Naive thymus-derived CD8-positive, alpha-beta T cell (primary cell): ENCODE measurements at places on chromosomes 13 and 19.

DNA sequence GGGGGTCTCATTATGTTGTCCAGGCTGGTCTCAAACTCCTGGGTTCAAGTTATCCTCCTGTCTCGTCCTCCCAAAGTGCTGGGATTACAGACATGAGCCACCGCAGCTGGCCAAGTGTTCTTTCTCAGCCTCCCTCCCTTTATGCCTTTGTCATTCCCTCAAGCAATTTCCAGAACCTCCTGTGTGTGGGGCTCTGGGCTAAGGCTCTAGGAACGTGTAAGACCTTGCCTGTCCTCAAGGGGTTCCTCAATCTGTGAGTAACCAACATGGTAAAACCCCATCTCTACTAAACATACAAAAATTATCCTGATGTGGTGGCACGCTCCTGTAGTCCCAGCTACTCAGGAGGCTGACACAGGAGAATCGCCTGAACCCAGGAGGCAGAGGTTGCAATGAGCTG is 15.5 kb upstream of the SPACA4 start:
- no peak for DNase-seq

DNA sequence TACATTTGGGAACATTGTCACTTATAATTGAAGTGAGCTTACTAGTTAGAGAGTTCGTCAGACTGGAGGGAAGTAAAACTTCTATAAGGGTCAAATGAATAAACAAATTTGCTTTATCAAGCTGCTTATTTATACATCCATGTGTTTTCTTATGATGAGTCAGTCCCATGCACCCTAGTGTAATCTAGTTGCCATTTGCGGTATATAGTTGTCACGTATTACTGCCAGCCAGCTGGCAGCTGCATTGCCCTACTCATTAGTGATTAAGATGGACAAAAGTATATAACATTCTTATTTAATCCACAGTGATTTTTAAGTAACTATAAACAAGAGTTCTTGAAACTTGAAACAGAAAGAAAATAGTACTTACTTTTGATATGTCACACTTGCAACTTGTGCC is 182.4 kb downstream of the GPC6 start:
- DNase-seq: no peak

DNA sequence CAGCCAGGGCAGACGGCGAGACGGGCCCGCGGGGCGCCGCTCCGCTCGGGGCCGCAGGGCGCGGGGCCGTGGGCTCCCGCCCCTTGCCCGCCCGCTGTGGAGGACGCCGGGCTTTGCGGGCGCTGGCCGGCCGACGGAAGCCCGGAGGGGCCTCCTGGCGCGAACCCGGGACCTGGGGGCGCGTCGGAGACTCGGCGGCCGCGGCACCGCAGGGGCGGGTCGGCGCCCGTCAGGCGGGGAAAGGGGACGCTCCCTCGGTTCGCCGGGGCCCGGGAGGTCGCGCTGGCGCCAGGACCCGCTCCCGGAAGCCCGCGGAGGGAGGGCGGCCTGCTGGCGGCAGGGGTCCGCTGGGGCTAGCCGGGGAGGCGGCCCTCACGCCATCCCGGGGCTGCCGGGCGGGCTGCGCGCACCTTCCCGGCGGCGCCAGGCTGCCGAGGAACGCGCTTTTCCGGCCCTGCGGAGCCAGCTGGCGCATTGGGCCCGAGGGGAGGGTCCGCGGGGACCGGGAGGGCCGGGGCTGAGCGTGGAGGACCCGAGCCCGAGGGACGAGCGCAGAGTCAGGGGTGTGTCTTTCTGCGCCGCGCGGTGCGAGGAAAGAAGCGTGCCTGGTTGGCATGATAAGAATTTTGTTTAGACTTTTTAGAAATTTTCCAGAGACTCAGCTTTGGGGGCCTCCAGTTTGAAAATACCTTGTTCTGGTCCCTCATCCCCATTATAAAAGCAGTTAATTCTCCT is 511 bp downstream of the GARRE1 start:
- peak; percentile 38 for DNase-seq

DNA sequence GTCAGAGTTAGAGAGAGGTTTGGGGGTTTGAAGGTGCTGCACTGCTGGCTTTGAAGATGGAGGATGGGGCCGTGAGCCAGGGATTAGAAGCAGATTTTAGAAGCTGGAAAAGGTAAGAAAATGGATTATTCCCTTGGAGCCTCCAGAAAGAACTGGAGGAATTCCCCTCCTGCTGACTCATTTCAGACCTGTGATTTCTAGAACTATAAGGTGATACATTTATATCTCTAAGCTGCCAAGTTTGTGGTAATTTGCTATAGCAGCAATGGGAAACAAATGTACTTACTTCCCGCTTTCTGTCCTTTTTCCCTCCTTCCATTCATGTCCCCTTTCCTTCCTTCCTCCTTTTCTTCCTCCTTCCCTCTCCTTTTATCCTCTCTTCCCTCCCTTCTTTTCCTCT is 78.5 kb upstream of the PCDH8 start:
- no peak for DNase-seq

- DNase-seq: no peak
Observed at GRCh38 chr13:22482496-22483000, 698.2 kb upstream of the SGCG start.

GRCh38 chr13:44207476-44207875 is 166.1 kb upstream of the SERP2 start:
- DNase-seq: no peak

DNA sequence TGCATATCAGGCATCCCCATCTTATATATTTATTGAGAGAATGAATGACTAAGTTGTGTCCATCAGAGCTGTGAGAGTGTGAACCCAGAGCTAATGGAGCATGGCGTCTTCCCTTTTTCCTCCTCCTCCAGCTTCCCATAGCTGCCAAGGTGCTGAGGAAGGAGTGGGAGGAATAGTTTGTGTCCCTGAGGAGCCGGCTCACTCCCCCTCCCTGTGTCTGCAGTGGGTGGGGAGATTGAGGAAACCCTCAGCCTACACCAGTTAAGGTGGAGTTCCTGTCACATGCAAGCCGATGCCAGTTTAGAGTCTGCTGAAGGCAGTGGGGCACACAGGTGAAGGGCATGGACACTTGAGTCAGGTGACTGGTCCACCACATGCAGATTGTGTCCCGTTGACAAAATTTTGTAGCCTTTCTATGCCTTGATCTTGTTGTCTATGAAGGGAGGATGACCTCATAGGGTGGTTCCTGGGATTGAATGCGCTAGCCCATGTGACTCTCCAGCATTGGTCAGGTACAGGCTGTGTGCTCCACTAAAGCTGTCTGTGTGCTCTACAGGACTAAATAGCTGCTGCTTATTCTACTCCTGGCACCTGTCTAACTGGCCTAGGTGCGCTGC is 47.6 kb upstream of the GPI start:
- DNase-seq: peak; percentile 22

DNA sequence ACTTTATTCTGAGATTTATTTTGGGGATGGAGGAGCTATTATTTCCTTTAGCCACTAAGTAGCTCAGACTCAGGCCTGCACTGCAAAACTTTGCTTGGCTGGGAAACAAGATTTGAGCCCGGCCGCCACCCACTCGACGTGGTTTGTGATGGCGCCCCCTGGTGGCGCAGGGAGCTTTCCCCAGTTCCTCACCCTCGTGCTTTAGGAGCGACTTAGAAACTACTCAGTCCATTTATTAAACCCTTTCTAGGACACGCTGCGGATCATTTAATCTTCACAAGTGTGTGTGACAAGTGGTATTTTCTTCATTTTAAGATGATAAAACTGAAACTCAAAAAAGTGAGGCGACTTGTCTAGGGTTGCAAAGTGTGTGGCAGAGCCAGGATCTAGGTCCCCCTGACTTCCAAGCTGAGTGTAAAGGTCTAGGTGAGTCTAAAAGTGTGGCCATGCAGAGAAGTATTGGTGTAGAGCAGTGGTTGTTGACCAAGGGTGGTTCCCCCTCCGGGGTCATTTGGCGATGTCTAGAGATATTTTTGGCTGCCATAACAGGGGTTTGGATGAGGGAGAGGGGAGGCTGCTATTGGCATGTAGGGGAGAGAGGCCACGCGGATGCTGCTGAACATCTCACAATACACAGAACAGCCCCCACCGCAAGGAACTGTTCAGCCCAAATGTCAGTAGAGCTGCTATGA is 2.2 kb downstream of the CXCL17 start:
- peak; percentile 76 for DNase-seq

- DNase-seq: no peak
Observed at GRCh38 chr13:80141123-80141849, 199.6 kb downstream of the SPRY2 start.

GRCh38 chr19:6644796-6645195 is 25.2 kb downstream of the TNFSF14 start:
- DNase-seq: no peak

DNA sequence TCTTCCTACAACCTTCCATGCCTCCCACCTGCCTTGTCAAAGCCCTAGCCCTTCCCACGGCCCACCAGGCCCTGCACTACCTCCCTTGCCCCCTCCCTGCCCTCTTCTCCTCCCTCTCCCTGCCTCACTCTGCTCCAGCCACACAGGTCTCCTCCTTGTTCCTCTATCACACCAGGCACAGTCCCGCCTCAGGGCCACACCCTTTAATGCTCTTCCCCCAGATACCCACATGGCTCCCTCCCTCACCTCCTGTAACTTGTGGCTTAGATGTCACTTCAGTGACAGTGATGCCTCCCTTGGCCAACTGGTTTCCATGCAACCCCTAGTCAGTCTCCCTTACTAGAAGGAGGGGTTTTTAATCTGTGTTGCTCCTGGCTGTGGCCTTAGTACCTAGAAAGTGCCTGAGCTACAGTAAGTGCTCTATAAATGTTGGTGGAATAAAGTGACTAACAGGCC is 1.3 kb downstream of the SIRT6 start:
- no peak for DNase-seq

DNA sequence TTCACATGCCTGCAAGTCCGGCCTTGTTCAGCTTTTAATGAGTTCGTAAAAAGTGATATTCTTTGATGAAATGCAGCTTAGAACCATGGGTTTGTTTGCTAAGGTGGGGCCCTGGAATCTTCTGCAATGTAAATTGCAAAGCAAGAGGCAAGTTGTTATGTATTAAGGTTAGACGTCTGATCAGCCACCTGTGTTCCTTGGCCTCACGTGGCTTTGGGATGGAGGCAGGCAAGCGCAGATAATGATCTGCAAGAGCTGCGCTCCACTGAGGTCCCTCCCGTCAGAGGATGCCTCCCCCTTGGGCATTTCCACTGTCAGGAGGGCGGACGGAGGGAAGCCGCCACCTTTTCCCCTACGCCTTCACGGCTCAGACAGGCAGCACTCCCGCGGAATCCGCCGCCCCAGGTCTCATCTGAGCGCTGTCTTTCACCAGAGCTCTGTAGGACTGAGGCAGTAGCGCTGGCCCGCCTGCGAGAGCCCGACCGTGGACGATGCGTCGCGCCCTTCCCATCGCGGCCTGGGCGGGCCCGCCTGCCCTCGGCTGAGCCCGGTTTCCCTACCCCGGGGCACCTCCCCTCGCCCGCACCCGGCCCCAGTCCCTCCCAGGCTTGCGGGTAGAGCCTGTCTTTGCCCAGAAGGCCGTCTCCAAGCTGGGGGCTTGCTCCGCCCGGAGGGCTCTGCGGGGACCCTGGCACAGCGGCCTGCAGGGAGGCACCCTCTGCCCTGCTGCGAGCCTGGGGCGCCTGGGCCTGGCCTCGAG is 110.9 kb downstream of the CRYL1 start:
- no peak for DNase-seq

DNA sequence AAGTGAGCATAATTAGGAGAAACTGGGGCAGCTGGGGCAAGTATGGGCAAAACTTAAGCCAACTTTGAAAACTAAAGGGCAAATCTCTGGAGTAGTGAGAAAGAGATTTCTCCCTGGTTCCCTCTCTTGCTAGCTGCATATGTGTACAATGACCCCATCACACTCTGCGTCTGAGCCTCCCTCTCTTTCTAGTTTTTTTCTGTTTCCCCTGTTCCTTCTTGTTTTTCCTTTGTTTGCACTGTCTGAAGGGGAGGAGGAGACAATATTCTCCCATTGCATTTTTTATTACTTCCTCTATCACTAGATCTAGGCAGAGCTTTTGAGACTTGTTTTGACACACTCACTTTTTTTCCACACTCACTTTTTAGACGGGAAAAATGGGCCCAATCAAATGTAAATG is 11.2 kb upstream of the CLDN10 start:
- DNase-seq: no peak

- DNase-seq: no peak
Observed at GRCh38 chr19:23774106-23774505, 15.4 kb upstream of the ZNF681 start.

- DNase-seq: no peak
Observed at GRCh38 chr13:81582381-81582780, 1241.5 kb upstream of the SPRY2 start.

GRCh38 chr13:98232456-98232855 is 55.4 kb upstream of the RNF113B start:
- no peak for DNase-seq

GRCh38 chr19:42273407-42274064 is 4.5 kb downstream of the CIC start:
- no peak for DNase-seq

DNA sequence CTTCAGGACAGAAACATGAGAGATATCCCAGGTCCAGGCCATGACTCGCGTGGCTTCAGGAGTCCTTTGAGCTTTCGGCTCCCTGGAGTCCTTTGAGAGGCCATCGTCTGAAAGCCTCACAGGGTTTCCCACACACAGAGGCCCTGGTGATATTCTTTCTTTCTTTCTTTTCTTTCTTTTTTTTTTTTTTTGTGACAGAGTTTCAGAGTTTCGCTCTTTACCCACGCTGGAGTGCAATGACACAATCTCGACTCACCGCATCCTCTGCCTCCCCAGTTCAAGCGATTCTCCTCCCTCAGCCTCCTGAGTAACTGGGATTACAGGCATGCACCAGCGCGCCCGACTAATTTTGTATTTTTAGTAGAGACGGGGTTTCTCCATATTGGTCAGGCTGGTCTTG is 5.5 kb downstream of the SIN3B start:
- no peak for DNase-seq

- no peak for DNase-seq
Observed at GRCh38 chr19:41409288-41409687, 11.7 kb downstream of the BCKDHA start.

- DNase-seq: no peak
Observed at GRCh38 chr19:9757544-9758501, 10.7 kb downstream of the ZNF846 start.
